ENCODE measurements at places on chromosomes 2 and 18. TPM values are rescaled to one million over a fixed set of nuclear protein-coding genes. Genes with fewer than 3 reads are reported as not detected.
A peak's percentile ranks its signal among the peaks of the same experiment; 100 is the strongest.

- H3K27ac ChIP-seq: no peak overlapping the region
- no peak overlapping the region for H3K4me3 ChIP-seq
- peaks cover 4% of the 10 kb centered on the region for H3K27me3 ChIP-seq
- H3K36me3 ChIP-seq: no peaks in the 10 kb centered on the region
Observed at GRCh38 chr18:47260924-47261701, 9.7 kb upstream of the SKOR2 start.

- DNase-seq: no peak
- no peaks in the 10 kb centered on the region for H3K27me3 ChIP-seq
- H3K27ac ChIP-seq: no peak overlapping the region
- H3K4me3 ChIP-seq: no peak overlapping the region
- H3K4me1 ChIP-seq: peaks cover 6% of the 10 kb centered on the region
Observed at GRCh38 chr2:22481486-22482259, 903.3 kb upstream of the KLHL29 start.

- H3K4me3 ChIP-seq: no peak overlapping the region
- no peaks in the 10 kb centered on the region for H3K36me3 ChIP-seq
- H3K27me3 ChIP-seq: no peaks in the 10 kb centered on the region
- H3K27ac ChIP-seq: no peak overlapping the region
- H3K4me1 ChIP-seq: peaks cover 13% of the 10 kb centered on the region
Observed at GRCh38 chr2:53575721-53576124, 191.9 kb upstream of the CHAC2 start.

DNA sequence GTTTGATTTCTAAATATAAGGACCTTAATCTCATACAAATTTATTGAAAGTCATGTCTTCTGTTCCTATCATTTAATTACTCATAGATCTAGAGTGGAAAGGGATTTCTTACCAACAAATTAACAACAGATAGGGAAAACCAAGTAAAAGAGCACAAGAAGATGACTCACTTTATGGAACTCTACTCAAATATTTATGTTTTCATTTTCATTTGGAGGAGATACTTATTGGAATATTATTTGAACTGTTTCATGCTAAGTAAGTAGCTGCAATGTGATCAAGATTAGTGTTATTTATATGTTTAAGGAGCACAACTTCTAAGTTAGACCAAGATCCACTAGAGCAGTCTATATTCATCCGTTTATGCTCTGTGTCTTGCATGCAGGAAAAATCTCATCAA, 1.3 kb downstream of the NT5C1B start:
- no peaks in the 10 kb centered on the region for H3K36me3 ChIP-seq
- no peak overlapping the region for H3K4me3 ChIP-seq
- H3K27ac ChIP-seq: no peak overlapping the region
- H3K27me3 ChIP-seq: no peaks in the 10 kb centered on the region

DNA sequence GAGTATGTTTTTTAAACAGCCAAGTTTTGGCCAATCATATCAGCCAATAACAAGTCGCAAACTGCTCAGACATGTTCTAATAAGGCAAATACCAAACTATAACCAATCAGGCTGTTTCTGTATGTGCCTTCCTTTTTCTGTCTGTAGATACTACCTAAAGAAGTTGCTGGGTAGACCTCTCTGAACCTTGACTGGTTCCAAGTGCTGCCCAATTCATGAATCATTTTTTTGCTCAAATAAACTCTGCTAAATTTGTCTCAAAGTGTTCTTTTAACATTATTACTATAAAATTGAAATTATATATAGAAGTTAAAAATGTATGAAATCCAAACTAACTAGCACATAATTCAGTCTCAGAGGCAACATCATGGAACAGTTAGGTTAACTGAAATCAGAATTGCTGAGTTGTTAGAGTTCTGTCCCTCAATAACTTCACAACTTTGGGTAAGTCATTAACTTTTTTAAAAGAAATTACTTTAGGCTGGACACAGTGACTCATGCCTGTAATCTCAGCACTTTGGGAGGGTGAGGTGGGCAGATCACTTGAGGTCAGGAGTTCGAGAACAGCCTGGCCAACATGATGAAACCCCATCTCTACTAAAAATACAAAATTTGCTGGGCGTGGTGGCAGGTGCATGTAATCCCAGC, 4.9 kb upstream of the TTC21B start:
- DNase-seq: no peak
- peaks cover 11% of the 10 kb centered on the region for H3K4me1 ChIP-seq
- no peak overlapping the region for H3K4me3 ChIP-seq
- no peaks in the 10 kb centered on the region for H3K36me3 ChIP-seq
- H3K27me3 ChIP-seq: no peaks in the 10 kb centered on the region
- no peak overlapping the region for H3K27ac ChIP-seq

- H3K4me3 ChIP-seq: peak overlapping the region; percentile 97
- peak overlapping the region; percentile 99 for H3K27ac ChIP-seq
- DNase-seq: no peak
- no peaks in the 10 kb centered on the region for H3K36me3 ChIP-seq
- H3K4me1 ChIP-seq: peaks cover 50% of the 10 kb centered on the region
Observed at GRCh38 chr2:232634206-232635150, 1.1 kb downstream of the EFHD1 start.

DNA sequence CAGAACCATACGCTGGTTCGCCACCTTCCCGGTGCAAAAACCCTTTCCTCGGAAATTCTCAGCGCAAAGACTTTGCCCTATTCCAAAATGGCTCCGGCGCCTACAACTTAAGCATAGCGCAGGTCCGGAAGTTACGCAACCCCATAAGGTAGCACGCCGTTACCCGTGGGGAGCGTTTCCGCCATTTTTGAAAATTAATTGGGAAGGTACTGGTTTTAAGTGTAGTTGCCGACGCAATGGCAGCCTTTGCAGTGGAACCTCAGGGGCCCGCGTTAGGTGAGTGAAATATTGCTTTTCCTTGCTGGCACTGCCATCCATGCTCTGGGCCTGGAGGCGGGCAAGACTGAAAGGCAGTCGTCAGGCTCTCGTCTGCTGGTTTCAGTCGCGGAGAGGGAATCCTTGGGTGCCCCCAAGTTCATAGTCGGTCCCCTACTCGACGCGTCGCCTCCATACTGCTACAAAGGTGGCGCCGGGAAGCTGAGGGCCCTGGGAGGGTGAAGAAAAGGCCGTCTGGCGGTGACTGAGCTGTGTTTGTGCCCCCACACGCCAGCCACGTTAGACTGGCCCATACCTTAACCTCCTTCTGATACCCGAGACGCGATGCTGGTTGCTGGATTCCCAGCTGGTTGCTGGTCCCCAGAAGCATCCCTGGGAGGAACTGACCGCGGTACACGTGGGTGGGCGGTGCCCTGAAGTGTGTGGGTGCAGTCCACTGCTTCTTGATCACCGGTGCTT, at the start of gene NUP35:
NUP35 (plus strand) TSS at position 222 of the 735 bp plus-strand sequence; CDS start at position 237, 15 bp downstream.
- peak; percentile 47 for DNase-seq
- peaks cover 9% of the 10 kb centered on the region for H3K4me1 ChIP-seq
- H3K36me3 ChIP-seq: no peaks in the 10 kb centered on the region
- peak within 1 kb of the TSS; percentile 88 for H3K4me3 ChIP-seq
- no peaks in the 10 kb centered on the region for H3K27me3 ChIP-seq

DNA sequence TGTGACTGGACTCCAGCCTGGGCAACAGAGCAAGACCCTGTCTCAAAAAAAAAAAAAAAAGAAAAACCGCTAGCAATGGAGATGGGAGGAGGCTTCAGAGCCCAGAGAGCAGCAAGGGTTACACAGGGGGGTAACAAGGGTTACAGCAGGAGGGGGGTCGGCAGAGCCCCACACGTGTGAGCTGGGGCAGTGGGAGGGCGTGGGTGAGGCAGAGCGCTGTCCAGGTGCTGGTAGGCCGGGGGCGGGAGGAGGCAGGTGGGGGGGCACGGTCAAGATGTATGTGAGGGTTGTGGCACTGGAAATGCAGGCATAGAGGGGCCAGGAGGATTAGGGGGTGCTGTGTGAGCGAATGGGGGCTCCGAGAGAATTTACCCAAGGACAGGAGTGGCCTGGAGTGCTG, 3.4 kb downstream of the MZT2B start:
- no peak overlapping the region for H3K27ac ChIP-seq
- H3K4me3 ChIP-seq: no peak overlapping the region
- peaks cover 15% of the 10 kb centered on the region for H3K4me1 ChIP-seq
- no peak for DNase-seq
- H3K36me3 ChIP-seq: no peaks in the 10 kb centered on the region

GRCh38 chr2:207274530-207275189, 108.9 kb upstream of the KLF7 start:
- no peaks in the 10 kb centered on the region for H3K4me1 ChIP-seq
- H3K36me3 ChIP-seq: no peaks in the 10 kb centered on the region
- DNase-seq: no peak
- H3K4me3 ChIP-seq: no peak overlapping the region
- no peak overlapping the region for H3K27ac ChIP-seq

DNA sequence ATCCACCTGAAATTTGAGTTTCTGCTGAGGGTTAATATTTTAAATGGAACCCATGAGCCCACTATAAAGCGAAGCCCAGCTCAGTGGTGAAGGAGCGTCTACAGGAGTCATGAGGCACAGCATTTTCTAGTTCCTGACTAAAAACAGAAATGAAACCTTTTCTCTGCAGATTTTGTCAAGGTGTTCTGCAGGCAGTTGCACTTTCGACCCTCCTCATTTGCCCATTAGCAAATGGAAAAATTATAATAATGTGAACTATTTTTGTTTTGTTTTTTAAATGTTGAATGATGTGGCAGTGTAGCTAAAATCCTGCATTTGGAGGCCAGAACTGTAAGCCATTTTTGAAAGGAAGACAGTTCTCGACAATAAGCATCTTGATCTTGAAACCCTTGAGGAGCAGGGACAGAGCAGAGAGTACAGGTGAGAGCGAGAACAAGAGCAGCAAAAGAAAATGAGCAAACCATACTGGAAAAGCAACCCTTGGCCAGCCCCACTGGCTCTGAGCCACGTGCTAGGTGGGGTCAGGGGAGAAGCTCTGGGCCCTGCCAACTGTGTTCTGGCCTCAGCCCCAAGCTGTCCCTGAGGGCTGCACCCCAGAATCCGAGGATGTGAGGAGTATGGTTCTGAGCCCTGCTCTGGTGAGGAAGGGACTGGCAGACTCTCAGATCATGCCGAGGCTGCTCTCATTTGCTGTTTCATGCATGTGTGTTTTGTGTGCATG, 26.4 kb upstream of the COPS8 start:
- H3K4me1 ChIP-seq: peaks cover 10% of the 10 kb centered on the region
- H3K27ac ChIP-seq: no peak overlapping the region
- no peaks in the 10 kb centered on the region for H3K36me3 ChIP-seq
- H3K4me3 ChIP-seq: no peak overlapping the region

DNA sequence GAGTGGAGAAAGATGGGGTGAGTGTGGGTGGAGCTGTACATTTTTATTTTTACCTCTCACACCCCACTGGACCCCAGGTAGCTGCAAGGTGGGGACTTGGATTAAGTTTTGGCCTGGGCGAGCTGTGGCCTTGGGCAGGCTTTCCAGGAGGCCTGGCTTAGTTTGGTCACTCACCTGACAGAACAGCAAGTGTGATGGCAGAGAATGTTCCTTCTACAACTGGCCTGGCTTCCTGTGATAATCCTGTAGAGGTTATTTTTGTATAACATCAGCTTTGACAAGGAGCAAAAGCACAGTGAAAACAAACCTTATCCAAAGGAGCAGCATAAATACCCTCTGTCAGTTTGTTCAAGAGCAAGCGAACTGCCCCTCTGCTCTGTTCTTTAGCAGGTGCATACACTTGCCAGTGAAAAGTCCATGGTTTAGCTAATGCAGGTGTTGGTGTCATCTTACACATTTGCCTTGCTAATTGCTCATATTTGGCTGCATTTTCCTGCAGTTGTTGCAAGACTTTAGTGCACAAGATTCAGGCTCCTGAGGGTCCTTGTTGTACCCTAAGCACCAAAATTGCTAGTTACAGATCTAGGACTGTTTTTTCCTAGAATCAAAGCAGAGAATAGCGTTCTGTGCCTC, 6.3 kb downstream of the THNSL2 start:
- no peak for DNase-seq
- H3K27me3 ChIP-seq: no peaks in the 10 kb centered on the region
- H3K4me3 ChIP-seq: no peak overlapping the region
- H3K36me3 ChIP-seq: peaks cover 4% of the 10 kb centered on the region

GRCh38 chr2:3449086-3449485, 69.6 kb downstream of the TRAPPC12 start:
- no peak overlapping the region for H3K27ac ChIP-seq
- no peaks in the 10 kb centered on the region for H3K27me3 ChIP-seq
- H3K36me3 ChIP-seq: peaks cover 31% of the 10 kb centered on the region
- no peaks in the 10 kb centered on the region for H3K4me1 ChIP-seq

DNA sequence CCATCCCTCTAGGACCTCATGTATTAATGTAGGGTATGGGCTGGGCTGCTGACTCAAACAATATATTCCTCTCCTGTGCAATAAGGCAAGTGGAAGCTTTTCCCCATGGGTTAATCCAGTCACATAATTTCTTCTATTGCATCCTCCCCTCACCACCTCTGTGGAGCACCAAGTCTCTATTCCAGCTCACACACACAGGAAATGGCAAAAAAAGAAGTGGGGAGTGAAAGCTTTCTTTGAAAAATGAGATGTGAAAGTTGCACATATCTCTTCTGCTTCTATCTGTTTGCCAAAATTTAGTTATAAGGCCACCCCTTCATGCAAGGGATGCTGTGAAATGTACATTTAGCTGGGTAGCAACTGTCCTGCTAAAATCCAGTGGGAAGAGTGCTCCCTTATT, 121.3 kb downstream of the CDC42EP3 start:
- no peaks in the 10 kb centered on the region for H3K4me1 ChIP-seq
- DNase-seq: no peak
- no peaks in the 10 kb centered on the region for H3K27me3 ChIP-seq

DNA sequence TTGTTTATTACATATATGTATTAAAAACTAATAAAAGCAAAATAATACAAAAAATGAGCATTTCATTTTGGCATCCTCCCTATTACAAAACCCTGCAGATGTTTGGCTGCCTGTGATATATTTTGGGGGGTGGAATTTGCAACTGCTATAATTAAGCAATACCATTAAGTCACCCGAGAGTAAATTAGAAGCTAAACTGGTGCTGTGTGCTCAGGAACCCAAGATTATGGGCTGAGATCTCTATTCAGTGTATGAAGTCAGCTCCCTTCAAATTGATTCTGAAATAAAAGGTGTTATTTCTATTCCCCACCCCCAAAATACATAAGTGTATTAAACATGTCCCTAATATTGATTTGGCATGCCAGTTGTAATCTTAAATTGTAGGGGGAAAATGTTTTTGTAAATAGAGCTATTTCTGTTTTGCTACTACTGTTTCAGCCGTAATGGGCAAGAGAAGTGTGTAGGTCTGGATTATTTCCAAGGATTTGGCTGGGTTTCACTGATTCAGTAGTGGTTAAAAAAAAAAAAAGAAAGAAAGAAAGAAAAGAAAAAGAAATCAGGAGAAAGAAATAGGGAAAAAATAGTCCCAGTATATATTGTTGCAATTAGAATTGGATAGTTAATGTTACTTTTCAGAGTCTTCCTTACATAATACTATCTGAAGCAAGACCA, 110.9 kb downstream of the SS18 start:
- H3K4me1 ChIP-seq: no peaks in the 10 kb centered on the region
- no peak overlapping the region for H3K27ac ChIP-seq
- H3K27me3 ChIP-seq: no peaks in the 10 kb centered on the region
- H3K4me3 ChIP-seq: no peak overlapping the region

Gene NDUFV2
- 94.9 TPM for total RNA-seq

Gene PEX13
- total RNA-seq: 60.1 TPM

Gene TEKT4
- total RNA-seq: not detected

Gene AKAIN1
- total RNA-seq: not detected

Gene SCN9A
- 3.8 TPM for total RNA-seq

Gene CCDC142
- total RNA-seq: 31.5 TPM

Gene SMAD7
- total RNA-seq: 107 TPM

Gene UGT1A7
- 0.35 TPM for total RNA-seq

Gene SF3B6
- total RNA-seq: 39.7 TPM

Gene NRBP1
- 61.5 TPM for total RNA-seq

Gene DLX1
- total RNA-seq: 0.92 TPM

Gene SCYGR4
- total RNA-seq: not detected

Gene GKN2
- total RNA-seq: 9.7 TPM

Gene RGPD8
- total RNA-seq: 53.3 TPM

Gene IL37
- total RNA-seq: not detected

Gene SULT6B1
- not detected for total RNA-seq

All from thoracic aorta (tissue), 2 donors.